H1 (cell line): ENCODE measurements at places on chromosomes 5 and 9.

DNA sequence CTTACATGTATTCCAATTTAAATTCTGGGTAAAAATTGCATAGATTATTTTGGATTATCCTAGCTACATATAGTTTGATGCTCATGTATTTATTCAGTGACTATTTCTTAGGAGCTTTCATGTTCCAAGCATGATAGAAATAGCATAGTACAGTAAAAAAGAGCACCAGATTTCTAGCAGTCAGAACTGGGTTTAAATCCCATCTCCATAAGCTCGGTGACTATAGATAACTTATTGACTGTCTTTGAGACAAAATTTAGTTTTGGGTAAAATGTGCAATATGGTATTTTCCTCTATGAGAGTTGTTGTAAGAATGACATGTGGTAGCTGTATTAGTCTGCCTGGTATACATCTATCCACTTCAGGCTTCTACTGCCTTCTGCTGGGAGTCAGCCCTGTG, 889.6 kb downstream of the DTWD2 start:
- no peak for DNase-seq

DNA sequence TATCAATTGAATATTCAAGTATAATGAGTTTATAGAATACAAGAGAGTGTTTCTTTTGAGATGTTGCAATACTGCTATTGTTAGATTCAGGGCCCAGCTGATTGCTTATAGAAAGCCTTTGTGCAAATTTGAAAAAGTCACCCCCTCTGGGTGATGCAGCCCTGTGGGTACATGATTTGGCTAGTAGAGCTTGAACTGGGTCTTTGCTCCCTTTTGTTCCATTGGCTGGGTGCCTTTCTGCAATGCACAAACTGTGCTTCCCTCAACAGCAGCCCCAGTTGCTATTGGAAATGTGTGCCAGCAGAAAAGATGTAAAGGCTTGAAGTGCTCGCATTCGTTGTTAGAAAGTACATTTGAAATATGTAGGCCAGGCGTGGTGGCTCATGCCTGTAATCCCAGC, 61.8 kb upstream of the CEMIP2 start:
- DNase-seq: no peak

DNA sequence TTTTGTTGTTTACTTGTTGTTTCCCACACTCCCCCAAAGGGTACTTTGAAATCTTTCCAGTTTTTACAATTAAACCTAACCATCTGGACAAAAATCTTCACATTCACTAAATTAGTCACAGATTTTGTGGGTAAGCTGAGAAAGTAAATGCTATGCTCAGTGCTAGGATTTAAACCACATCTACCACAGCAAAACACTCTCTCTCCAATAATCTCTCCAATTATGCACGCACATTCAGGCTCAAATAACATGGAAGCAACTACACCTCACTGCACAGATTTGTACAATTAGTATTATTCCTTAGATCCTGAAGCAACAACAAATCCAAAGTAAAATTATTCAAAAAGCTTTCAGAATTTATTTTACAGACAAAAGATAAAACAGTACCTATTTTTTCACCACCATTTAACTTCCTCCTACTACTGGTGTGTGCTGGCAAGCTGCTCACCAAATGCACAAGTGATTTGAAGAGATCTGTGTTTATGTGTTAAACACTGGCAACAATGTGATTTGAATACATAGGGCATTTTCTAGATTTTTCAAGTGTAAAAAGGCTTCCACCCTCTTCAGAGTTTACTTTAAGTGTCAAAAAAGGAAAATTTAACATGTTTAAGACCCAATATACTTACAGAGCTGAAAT, 16.6 kb downstream of the ZNF608 start:
- DNase-seq: no peak

GRCh38 chr9:86529496-86530275, 175.5 kb upstream of the TUT7 start:
- DNase-seq: no peak

DNA sequence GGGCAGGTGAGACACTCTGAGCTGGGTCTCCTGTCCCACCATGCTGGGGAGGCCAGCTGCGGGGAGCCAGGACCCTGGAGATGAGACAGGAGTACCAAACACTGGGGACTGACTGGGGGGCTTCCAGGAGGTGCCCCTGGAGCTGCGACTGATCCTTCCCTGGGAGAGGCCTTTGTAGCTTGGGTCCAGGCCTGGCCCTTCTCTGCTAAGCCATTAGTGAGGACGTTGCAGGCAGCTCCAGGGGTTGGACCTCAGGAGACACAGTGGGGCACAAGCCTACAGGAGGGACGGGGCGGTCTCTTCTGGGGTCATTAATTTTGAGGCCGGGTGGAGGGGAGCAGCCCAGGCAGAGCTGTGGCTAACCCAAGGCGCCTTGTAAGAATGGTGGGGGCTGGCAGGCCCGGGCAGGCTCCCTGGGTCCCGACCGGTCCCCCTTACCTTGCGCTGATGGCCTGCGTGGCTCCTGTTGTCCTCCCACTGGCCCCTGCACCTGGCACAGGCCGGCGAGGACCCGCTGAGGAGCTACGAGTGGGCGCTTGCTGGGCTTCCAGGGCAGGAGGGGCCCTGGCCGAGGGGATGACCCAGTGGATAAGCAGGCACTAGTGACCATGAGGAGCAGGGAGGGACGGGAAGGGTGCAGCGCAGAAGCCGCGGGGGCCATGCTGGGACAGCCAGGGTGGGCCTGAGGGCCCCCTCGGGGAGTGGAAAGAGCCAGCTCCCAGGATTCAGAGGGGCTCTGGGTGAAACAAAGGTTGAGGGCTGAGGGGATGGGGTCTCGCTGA, 5.1 kb downstream of the MRPS2 start:
- no peak for DNase-seq

- no peak for DNase-seq
These were observed 735 bp downstream of the IDNK start for GRCh38 chr9:83623679-83624076.

- DNase-seq: no peak
These were observed 75.9 kb downstream of the NFIB start for GRCh38 chr9:14238079-14238478.

- no peak for DNase-seq
These were observed 53.4 kb downstream of the CETN3 start for GRCh38 chr5:90356176-90356575.

DNA sequence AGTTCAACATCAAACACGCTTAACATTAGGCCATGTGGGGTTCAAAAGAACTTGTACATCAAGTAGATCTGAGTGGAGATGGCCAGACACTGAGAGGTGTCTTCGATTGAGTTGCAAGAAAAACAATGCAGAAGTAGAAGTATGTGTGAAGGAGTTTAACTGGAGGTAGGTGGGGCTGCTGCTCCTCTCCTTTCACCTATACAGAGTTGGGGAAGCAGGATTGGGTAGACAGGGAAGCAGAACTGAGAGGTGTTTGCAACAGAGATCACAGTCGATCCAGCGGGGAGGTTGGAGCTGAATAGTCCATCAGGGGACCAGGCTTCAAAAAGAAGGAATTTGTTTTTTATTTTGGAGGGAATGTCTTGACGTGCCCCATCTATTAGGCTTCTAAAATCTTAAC, 61.7 kb upstream of the SLC27A6 start:
- no peak for DNase-seq

DNA sequence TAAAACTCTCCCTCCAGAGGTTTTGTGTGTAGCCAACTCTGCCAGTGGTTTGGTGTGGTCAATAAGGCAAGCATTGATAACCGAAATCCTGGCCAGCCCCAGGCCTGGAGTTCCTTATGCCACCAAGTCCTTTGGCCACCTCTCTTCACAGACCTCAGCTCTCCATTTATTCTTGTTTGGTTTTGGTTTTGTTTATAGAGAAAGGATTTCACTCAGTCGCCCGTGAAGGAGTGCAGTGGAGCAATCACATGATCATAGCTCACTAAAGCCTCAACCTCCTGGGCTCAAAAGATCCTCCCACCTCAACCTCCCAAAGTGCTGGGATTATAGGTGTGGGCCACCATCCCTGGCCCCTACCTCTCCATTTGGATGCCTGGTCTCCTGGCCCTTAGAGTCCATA, 55.4 kb upstream of the PPARGC1B start:
- no peak for DNase-seq

GRCh38 chr9:18849890-18850677, 182.9 kb downstream of the SAXO1 start:
- DNase-seq: no peak

DNA sequence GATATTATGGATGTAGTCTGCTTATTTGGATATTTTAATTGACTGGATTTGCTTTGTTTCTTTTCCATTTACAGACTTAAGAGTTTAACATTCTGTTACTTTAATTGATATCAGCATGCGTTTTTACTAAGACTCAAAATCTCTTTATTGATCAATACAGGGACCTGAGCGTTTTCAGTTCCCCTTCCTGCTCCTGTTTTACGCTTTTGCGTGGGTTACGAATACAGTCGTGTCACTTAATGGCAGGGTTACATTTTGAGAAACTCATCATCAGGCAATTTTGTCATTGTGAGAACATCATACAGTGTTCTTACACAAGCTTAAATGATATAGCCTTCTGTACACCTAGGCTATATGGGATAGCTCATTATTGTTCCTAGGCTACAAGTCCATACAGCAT, 65.2 kb downstream of the PBX3 start:
- no peak for DNase-seq

- no peak for DNase-seq
These were observed 7.2 kb downstream of the TAS2R1 start for GRCh38 chr5:9622971-9623421.

GRCh38 chr9:126471084-126471624, 142.6 kb upstream of the LMX1B start:
- DNase-seq: no peak
